ENCODE measurements at places on chromosomes 1 and 21. TPM values are rescaled to one million over a fixed set of nuclear protein-coding genes. Genes with fewer than 3 reads are reported as not detected.

The DIO1 gene
- 155 TPM for total RNA-seq

The LRP8 gene
- total RNA-seq: 0.33 TPM

DNA sequence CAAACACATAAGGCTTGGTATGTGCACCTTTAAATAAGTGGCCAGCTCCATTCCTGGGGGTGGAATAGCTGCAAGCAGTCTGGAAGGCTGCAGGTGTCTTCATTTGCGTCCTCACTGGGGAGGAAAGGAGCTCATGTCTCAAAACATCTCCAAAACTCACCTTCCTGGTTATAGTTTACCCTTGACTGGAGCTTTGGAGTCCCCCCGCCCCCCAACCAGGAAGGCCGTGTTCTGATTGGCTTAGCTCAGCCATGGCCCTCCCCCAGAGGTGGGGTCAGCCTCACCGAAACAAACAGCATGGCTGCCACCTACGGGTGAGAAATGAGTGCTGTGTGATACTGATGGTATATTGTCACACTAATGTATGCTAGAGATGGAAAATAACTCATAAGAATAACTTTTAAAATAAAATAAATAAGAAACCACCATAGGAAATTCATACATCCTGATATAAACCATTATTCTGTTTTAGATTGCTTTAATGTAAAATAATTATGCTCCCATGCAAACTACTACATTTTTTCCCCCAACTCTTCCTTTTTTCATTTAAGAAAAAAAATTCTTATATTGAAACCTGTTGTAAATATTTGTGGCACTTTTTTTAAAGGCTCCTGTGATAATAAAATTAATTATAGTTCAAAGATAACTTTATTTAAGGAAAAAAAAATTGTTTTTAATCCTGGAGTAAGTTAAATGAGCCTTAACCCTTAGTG, 90.8 kb downstream of the ZP4 start:
- DNase-seq: peak; percentile 54

- DNase-seq: no peak
Observed at GRCh38 chr1:59692591-59692990, 122.2 kb upstream of the HOOK1 start.

DNA sequence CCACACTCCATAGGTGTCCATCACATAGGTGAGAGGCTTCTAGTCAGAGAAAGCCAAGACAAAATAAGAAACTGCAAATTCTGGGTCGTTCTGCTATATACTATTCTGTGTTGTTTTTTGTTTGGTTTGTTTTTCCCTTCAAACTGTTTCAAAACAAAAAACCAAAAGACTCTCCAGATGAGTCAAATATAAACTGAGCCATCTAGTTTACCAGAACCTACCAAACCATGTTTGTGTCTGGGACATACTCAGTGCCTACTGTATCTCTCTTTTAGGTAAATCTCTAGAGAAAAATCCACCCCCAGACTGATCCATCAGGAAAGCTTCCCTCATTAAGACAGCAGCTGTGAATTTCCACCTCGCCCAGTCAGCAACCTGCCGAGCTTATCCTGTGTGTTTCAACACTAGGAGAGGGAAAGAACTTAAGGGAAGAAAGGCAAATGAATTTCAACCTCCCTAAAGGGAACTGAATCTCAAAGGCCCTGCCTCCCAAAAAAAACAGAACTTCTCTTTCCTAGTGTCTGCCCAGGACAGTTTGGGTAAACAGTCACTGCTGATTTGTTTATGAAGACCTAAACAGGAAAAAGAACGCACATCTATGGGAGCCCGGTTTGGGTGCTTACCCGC, 17.2 kb downstream of the PPT1 start:
- DNase-seq: no peak

- DNase-seq: no peak
Observed at GRCh38 chr21:44531606-44532564, 8.1 kb downstream of the KRTAP10-1 start.

DNA sequence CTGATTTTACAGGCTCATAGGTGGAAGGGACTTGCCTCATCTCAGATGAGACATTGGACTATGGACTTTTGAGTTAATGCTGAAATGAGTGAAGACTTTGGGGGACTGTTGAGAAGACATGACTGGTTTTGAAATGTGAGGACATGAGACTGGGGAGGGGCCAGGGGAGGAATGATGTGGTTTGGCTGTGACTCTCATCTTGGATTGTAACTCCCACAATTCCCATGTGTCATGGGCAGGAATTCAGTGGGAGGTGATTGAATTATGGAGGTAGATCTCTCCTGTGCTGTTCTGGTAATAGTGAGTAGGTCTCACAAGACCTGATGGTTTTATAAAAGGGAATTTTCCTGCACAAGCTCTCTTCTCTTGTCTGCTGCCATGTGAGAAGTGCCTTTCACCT, 20.8 kb downstream of the SCYL3 start:
- no peak for DNase-seq

DNA sequence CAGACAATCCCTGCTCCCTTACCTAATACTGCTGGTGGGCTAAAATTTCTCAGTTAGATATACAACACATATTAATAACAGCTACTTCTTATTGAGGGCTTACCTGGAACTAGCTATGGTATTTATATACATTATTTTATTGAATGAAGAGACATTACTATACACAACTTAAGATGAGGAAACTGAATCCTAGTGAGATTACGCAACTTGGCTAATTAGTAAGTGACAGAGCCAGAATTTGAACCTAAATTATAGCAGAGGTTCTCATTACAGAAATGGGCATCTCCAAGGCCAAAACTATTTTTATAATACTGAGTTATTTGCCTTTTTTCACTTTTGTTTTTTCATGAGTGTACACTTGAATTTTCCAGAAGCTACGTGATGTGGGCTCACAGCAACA, 44.5 kb upstream of the SMYD2 start:
- no peak for DNase-seq

The TAS1R1 gene
- not detected for total RNA-seq

The FCRL5 gene
- 0.67 TPM for total RNA-seq

DNA sequence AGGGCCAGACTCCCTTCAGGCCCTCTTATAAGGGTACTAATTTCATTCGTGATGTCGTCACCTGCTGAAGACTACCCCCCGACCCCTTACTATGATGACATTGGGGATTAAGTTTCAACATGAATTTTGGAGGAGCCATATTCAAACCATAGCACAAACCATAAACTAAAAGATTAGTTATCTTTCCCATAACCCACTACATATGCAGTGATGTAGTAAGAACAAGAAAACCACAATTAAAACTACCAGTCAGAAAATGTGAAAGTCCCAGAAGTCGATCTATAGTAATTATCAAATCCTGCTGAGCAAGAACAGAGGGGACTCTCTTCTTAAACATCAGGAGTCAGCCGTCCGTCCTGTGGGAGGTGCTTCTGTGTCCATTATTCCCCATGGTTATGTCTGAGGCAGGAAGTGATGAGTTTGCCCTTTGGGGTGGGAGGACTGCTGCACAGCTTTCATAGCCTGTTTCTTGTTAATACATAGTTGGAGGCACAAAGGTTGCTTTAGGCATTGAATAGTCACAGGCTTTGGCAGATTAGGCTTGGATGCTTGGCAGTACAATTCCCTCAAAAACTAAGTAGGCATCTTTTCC, 35.9 kb upstream of the PTGFRN start:
- DNase-seq: no peak

DNA sequence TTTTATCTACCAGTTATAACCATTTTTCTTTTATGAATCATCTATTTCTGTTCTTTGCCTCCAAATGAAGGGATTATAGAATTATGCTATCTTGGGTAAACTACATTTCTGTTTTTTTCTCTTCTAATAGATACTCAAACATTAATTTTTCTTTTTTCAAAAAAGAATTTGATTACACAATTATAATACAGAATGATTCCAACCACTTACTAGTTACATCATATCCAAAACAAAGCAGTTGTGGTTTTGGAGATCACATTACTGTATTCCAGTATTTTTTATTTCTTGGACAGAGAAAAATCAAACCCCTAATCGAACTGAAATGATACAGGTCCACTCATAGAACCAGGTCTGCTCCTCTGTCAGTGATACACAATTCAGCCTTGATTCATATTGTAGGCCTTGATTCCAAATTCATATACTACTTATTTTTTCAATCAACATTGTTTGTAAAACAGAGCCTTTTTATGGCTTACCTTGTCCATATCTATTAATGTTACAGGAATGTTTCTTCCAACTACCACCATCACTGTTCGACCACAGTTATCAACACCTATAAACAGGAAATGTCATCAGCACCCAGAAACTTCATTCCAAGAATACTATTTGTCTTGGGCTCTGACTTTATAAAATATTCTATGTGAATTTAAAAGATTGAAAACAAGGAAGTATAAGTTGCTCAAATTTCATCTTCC, 43.2 kb downstream of the GDAP2 start:
- DNase-seq: no peak

- no peak for DNase-seq
Observed at GRCh38 chr1:2343023-2343935, 48.1 kb downstream of the MORN1 start.

GRCh38 chr1:172380441-172381244, 39.8 kb upstream of the C1orf105 start:
- DNase-seq: no peak

DNA sequence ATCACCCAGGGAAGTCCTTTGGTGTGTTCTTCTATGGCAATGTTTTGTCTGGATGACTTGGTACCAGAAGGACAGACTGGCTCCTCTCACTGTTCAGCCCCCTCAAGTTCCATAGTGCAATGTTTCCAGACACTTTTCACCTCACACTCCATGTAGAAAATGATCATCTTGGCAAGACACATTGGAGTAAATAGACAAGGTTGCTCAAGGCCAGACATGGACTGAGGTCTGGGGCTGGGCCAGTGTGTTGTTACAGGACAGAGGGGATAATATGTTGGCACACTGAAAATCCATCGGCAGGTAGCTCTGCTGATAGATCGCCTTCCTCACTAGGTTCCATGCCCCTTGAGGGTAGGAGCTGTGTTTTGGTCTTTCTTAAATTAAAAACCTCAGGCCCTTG, 51.5 kb downstream of the C1orf21 start:
- no peak for DNase-seq

DNA sequence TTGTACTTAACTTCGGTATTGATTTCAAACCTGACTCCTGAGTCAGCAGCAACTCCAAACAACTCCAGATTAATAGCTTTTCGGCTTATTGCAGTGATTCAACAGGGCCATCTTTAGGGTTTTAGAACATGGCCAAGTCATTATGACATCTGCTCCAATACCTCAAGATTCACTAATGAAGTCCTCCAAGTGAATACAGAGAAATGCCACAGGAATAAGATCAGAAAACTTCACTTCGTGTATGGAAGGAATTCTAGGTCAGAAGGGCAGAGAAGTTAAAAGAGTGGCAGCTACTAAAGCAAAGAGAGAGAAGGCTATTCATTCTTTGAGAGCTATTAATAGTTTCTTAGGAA, 7.6 kb upstream of the C1orf116 start:
- no peak for DNase-seq

- no peak for DNase-seq
Observed at GRCh38 chr1:202671399-202671798, 38.9 kb downstream of the SYT2 start.

The NPR1 gene
- 4.7 TPM for total RNA-seq

The ADORA3 gene
- 4.0 TPM for total RNA-seq

- DNase-seq: no peak
Observed at GRCh38 chr1:61921435-61921834, 179.2 kb downstream of the PATJ start.

The WLS gene
- total RNA-seq: 12.5 TPM

GRCh38 chr21:35342440-35342839, 293.3 kb upstream of the RUNX1 start:
- DNase-seq: no peak

- no peak for DNase-seq
Observed at GRCh38 chr1:82606546-82606945, 805.8 kb downstream of the ADGRL2 start.

The SPRR2G gene
- not detected for total RNA-seq

- no peak for DNase-seq
Observed at GRCh38 chr1:116390195-116390594, 17.2 kb downstream of the ATP1A1 start.

The KPRP gene
- not detected for total RNA-seq

- no peak for DNase-seq
Observed at GRCh38 chr1:193568512-193568911, 382.1 kb upstream of the B3GALT2 start.

GRCh38 chr1:106798991-106799390, 257.5 kb upstream of the PRMT6 start:
- DNase-seq: no peak

DNA sequence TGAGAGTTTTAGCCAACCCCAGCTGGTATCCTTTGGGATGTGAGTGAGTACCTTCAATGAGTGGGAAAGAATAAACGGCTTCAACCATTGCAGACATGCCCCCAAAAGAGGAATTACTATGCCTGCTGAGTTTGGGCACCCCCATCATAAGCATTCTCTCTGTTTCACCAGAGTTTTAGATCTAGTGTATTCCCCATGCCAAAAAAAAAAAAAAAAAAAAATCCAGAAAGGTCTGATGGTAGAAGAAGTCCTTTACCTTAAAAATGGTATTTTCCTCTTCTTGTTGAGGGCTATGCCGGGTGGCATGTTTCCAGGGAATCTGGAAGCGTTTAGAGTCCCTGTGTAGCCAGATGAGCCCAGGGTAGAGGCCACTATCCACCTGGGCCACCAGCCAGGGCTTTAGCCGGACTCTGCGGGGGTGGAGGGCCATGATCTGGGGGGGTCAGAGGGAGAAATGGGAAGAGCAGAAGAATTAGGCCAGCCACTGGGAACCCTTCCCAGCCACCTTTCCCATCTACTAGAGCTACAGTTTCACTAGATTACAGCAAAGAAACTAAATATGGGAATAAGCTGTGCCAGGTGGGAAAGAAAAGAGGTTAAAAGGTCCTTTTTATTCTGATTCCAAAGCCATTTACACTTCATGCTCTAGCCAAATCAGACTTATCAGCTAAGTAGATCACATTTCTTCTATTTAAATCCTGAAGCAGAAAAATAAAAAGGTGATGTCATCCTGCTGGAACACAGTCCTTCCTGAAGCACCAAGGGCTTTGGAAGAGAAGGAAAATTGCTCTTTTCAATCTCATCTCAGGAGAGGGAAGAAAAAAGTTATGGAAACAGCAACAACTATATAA, 4.7 kb downstream of the IRF6 start:
- DNase-seq: no peak

The LRRC38 gene
- not detected for total RNA-seq

The GBP6 gene
- total RNA-seq: not detected
